ENCODE measurements at places on chromosomes 5 and 9.

DNA sequence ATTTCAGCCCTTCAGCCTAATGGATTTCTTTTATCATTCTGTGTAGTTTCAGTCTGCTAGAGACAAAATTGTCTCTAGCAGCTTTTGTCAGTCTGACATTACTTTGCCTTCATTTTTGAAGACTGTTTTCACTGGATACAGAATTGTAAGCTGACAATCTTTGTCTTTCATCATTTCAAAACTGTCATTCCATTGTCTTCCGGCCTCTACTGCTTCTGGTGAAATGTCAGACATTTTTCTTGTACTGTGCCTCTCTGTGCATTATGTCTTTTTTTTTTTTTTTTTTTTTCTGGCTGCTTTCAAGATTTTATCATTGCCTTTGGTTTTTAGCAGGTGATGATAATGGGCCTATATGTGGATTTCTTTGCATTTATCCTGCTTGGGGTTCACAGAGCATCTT is 51.3 kb upstream of the ZNF169 start:
- no peak overlapping the region for H3K27ac ChIP-seq
- no peak for DNase-seq
- no peaks in the 10 kb centered on the region for H3K36me3 ChIP-seq
- H3K4me1 ChIP-seq: peaks cover 9% of the 10 kb centered on the region
- no peak overlapping the region for H3K4me3 ChIP-seq

- H3K4me3 ChIP-seq: no peak overlapping the region
- DNase-seq: no peak
- H3K27me3 ChIP-seq: no peaks in the 10 kb centered on the region
- H3K36me3 ChIP-seq: no peaks in the 10 kb centered on the region
These were observed 358.6 kb downstream of the ADGRV1 start for GRCh38 chr5:90916947-90917800.

DNA sequence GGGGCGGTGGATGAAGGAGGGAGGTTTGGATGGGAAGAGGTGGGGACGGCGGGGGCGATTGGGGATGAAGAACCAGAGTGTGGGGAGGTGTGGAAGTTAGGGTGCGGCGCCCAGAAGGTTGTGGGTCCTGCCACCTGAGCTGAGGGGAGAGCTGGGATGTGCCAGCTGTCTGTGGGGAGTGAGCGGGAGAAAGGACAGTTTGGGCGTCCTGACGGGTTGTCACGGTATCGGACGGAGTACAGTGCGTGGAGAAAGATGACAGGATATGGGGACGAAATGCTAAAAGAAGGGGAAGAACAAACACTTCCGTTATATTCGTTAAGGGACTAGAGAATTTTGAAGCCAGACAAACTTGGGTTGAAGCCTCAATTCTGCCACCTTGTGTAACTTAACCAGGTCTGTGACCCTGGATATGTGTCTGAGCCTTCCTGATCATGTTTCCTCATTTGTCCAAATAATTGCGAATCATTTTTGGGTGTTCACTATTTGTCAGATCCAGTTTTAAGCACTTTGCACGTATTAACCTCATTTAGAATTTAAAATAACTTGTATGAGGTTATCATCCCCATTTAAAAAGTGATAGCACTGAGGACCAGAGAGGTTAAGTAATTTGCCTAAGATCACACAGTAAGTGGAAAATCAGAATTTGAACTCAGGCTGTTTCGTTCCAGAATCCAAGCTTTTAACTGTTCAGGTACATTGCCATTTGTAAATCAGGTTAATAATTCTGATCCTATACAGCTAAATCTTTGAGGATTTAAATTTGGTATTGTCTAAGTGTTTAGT is 689 bp downstream of the CNTRL start:
- H3K36me3 ChIP-seq: no peaks in the 10 kb centered on the region
- peak overlapping the region; percentile 88 for H3K4me3 ChIP-seq
- H3K27ac ChIP-seq: peak overlapping the region; percentile 95
- H3K27me3 ChIP-seq: no peaks in the 10 kb centered on the region
- H3K4me1 ChIP-seq: peaks cover 30% of the 10 kb centered on the region

- H3K4me1 ChIP-seq: no peaks in the 10 kb centered on the region
- no peaks in the 10 kb centered on the region for H3K27me3 ChIP-seq
- no peak overlapping the region for H3K4me3 ChIP-seq
- DNase-seq: no peak
These were observed 82.2 kb upstream of the SLCO6A1 start for GRCh38 chr5:102581011-102581410.

DNA sequence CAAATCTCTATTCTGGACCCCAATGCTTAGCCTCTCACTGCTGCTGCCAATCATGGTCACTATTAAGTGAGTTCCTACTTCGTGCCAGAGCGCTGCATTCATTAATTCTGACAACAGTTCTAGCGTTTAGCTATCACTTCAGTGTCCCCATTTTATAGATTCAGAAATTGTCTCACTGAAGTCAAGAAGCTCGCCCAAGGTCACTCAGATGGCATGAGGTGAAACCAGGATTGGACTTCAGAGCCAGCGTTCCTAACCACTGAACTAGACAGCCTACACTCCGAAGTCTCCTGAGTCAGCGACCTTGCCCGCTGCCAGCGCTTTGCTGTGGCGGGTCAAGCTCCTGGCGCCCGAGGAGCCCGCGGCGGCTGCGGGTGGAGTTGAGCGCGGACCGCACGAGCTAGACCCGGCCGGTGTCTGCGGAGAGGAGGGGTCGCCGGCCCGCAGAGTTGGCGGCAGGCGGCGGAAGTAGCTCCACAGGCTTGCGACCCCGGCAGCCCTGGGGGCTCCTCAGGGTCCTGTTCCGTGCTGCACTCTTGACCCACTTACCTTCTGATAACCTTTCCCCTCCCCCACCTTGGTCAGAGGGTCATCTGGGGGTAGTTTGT is 2.1 kb upstream of the GABRB2 start:
- H3K27me3 ChIP-seq: peaks cover 57% of the 10 kb centered on the region
- DNase-seq: no peak
- H3K4me3 ChIP-seq: no peak overlapping the region
